ENCODE measurements at places on chromosomes 7 and 10.

DNA sequence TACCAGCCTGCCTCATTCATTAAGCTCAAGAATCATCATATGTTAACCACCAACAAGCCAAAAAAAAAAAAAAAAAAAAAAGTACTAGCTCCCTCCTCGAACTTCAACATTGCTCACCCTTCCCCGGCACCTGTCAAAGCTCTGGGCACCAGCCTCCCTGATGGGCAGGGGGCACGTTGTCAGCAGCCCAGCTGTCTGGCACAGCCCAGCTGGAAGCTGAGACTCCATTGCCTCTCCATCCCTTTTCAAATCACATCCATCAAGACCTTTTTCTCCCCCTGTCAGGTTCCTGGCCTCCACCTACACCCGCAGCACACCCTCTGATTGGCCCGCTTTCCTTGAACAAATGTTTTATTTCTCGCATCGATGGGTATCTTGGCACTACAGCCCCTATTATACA, 913.3 kb upstream of the AUTS2 start:
- DNase-seq: no peak

DNA sequence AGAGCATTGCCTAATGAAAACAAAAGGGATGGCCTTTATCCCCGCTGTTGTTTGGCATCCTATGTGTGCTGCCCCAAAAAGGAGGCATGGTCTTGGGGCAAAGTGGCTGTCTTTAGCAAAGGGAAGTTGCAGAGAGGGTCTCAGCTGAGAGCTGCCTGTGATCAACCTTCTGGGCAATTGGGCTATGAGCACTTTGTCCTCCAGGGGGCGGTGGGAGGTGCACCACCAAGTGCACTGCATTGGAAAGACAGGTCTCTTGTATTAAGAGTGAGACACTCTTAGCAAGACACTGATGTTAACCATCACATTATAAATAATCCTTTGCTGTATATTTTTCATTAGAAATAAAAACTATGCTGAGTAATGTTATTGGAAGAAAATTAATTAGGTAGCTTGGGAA, 314.8 kb downstream of the POM121L12 start:
- DNase-seq: no peak

- no peak for DNase-seq
These were observed 10.3 kb downstream of the FAM3C start for GRCh38 chr7:121385800-121386179.

DNA sequence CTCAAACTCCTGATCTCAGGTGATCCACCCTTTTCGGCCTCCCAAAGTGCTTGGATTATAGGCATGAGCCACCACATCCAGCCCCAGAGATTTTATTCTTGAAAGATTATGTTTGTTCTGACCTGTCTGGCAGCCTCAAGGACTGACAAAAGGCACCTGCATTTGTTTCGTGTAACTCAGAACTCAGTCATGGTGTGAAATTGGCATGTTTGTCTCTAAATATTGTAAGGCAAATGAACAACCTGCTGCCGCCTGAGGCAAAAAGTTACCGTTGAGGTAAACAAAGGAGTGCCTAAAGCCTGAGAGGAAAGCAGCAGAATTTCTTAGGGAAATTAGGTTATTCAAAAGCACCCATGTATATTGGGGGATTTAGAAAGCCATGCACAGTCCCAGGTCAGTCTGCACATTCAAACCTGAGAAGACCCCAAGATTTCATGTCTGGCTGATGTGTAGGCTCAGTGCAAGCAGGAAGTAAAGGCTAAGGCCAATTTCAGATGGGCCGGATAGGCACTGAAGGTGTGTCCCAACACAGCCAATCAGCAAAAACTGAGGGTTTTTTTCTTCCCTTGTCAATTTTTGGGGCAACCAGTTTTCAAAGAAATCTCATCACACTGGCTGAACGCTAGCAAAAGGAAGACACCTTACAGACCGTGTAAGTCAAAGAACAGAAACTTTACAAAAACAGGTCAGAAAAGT, 33.3 kb upstream of the HHEX start:
- DNase-seq: no peak

DNA sequence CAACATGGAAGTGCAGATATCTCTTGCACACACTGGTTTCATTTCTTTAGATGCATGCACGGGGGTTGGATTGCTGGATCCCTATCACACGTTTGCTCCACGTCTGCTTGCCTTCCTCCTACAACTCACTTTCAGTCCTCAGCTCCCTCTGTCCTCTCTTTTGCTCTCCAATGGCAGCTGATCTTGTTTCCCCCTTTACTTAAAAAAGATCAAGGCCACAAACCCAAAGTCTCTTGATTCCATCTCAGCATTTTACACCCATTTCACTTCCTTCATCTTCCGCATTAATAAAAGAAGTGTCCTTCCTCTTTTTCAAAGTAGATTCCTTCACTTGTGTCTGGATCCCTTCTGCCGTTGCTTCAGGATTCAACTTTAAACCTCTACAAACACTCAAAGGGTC, 245.2 kb downstream of the DOCK4 start:
- no peak for DNase-seq

DNA sequence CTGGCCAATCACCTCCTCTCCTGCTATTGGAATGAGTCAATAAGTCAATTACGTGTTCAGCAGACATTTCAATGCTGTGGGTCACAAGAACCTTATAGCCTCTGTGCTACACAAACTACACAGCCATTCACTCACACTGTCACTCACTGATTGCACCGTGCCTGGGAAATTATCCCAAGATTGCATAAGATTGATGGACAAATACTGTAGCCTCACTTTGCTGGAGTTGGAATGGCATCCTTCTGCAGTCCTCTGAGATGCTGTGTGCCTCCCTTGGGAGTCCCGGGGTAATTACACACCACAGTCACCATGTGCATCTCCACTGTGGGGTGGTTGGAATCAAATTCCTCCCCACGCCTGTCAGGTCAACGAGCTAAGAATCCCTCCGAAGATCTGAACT, 358.7 kb upstream of the MGMT start:
- DNase-seq: no peak

GRCh38 chr10:78506614-78507013, 473.0 kb downstream of the RPS24 start:
- DNase-seq: no peak

DNA sequence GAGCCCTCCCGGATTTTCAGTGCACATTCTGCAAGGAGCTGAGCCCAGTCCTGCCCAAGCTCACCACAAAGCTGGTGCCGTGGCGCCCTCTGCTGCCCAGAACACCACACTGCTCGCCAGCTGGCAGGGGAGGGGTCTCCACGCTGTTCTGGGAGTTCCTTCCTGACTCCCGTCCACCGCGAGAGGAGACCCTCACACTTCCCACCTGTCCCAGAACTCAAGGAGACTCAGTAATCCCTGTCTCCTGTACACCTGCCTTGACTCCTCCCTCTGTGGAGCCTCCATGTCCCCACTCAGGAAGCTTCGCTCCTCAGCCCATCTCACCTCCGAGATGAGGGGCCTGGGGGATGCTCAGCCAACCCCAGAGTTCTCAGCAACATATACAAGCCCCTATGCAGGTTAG, 11.3 kb downstream of the C10orf105 start:
- peak; percentile 47 for DNase-seq

- DNase-seq: no peak
These were observed 97.6 kb upstream of the GSDME start for GRCh38 chr7:24854866-24855265.

GRCh38 chr10:74871595-74872382, 45.4 kb downstream of the KAT6B start:
- no peak for DNase-seq

DNA sequence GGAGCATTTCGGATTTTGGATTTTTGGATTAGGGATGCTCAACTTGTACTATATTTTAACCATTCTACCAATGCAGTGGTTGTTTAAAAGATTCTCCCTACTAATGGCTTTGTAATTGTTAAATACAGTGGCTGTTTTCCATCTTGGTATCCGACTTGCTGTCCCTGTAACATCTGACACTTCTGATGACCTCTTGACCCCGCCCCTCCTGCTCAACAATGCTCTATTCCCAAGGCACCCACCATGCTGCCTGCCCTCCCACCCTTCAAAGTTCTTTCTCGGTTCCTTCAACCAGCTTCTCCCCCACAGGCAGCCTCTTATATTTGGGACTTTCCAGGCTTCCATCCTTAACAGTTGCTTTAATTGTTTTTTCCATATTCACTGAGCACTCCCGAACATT, 2.0 kb downstream of the PRTFDC1 start:
- no peak for DNase-seq

GRCh38 chr10:103492655-103493261, 747 bp upstream of the NEURL1 start:
- DNase-seq: no peak

DNA sequence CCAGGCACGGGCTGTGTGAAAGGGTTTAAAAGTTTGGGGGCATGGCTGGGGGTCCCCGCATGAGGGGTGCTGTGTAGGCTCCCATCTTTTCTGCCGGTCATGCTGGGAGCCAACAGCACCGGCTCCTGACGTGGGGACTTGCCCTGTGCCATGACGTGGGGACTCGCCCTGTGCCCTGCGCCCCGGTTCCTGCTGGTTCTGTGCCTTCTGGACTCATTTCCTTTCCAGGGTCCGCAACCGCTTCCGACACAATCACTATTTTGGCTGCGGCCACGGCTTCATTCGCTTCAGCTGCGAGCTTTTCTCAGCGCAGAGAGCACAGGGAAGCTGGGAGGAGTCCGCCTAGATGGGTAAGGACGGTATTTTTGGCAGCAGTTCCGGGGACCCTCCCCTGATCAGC, 7.6 kb upstream of the GIMAP8 start:
- DNase-seq: no peak

DNA sequence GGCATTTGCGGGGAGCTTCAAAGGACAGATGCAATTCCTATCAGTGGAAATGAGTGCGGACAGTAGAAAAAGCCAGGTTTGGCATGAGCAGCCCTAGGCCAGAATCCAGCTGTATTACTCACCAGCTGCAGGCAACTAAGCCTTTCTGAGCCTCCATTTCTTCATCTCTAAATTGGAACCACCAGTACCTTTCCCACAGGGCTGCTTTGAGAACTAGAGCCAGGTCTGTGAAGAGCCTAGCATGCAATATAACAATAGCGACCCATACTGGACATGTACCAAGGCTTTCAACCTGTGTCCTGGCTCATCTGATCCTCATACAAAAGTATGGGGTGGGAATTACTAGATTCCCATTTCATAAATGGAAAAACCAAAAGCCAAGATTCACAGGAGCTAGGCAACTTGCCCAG, 101.0 kb downstream of the GSAP start:
- no peak for DNase-seq

DNA sequence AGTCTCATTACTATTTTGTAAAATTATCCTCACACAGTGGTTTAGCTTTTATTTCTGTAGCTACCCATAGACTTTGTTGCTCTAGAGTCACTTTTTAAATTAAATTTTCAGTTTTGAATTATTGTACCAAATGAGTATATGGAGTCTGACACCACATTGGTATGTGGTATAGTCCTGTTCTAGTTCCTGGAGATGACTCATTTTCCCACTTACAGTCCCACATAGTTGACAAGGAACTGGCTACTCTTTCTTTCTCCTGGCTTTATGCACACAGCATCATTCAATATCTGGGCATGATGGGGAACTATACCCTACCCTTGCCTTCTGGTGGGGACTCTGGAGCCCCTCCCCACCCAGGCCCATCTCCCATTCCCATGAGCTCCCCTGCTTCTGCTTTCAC, 92.6 kb upstream of the RAB11FIP2 start:
- DNase-seq: no peak

DNA sequence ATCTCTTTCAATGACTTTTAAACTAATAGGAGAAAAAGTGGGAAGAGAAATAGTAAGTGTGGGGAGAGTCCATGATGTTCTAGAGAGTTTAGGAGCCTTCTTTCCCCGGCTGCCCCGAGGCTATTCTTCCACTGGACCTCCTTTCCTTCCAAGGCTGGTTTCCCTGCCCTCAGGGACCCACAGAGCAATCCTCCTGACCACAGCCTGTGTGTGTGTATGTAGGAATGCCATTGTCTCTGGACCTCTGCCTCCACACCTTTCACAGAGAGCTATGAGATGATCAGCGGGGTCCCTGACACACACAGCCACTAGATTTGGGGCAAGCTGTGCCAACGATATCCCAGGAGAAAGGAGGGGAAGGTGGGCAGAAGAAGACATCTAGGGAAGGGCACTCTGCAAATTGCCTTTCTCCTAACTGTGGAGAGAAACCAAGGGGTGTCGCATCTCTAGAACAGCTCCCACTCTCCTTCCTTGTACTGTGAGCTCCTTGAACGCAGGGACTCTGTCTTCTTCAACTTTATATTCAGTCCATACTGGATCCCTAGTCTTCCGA, 13.3 kb upstream of the CHCHD3 start:
- DNase-seq: no peak

- no peak for DNase-seq
These were observed 589 bp upstream of the RAPGEF5 start for GRCh38 chr7:22357311-22358175.

DNA sequence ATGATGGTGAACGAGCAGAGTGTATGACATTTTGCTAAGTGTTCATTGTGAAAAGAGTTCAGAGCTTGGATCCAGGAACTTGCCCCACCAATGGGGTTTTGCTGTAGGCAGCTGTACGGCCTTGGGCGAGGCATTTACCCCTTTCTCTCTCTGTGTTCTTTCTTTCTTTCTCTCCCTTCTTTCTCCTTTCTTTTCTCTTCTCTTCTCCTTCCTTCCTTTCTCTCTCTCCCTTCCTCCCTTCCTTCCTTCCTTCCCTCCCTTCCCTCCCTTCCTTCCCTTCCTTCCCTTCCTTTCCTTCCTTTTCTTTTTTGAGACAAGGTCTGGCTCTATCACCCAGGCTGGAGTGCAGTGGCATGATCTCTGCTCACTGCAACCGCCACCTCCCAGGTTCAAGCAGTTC, 45.3 kb upstream of the KMT2C start:
- DNase-seq: no peak

Data from T follicular helper cell (primary cell).